ENCODE measurements at places on chromosomes 11 and 22. TPM values are rescaled to one million over a fixed set of nuclear protein-coding genes. Genes with fewer than 3 reads are reported as not detected.

DNA sequence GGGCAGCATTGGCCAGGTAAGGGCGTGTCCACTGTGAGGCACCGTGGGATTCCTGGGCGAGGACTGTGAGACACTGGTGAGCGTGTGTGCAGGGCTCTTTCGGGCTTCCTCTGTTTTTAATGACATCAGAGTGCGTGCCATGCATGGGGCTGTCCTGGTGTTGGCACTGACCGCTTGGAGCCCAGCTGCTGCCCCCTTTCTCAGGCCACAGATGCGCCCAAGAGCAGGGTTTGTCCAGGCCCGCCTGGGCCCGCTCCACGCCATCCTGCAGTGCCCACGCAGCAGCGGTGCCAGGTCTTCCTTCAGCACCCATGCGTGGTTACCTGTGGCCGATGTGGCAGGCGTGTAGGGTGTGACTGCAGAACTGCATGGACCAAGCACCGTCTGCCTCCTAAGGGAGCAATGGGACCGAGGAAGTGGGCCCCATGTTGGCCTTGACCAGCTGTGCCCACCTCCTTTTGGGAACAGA lies 72.3 kb upstream of the SEPTIN5 start:
- H3K4me3 ChIP-seq: no peak overlapping the region
- H3K27ac ChIP-seq: no peak overlapping the region
- peaks cover 26% of the 10 kb centered on the region for H3K27me3 ChIP-seq
- no peak for DNase-seq

GRCh38 chr11:100730266-100730665 lies 43.2 kb downstream of the ARHGAP42 start:
- H3K27me3 ChIP-seq: no peaks in the 10 kb centered on the region
- H3K27ac ChIP-seq: no peak overlapping the region
- no peaks in the 10 kb centered on the region for H3K36me3 ChIP-seq
- H3K4me1 ChIP-seq: peaks cover 12% of the 10 kb centered on the region
- no peak overlapping the region for H3K4me3 ChIP-seq
- DNase-seq: no peak

- H3K4me1 ChIP-seq: no peaks in the 10 kb centered on the region
- no peaks in the 10 kb centered on the region for H3K36me3 ChIP-seq
These were observed 427.5 kb downstream of the METTL15 start for GRCh38 chr11:28535677-28536076.

The NDUFV1 gene
- 387 TPM for polyA plus RNA-seq
